Tibial nerve (tissue), 4 donors: ENCODE measurements at places on chromosomes 3 and 15.

- DNase-seq, result no peak
Observed at GRCh38 chr3:47984075-47984728, 32.0 kb downstream of the MAP4 start.

- no peak for DNase-seq
Observed at GRCh38 chr15:65212097-65212496, 824 bp upstream of the CILP start.

DNA sequence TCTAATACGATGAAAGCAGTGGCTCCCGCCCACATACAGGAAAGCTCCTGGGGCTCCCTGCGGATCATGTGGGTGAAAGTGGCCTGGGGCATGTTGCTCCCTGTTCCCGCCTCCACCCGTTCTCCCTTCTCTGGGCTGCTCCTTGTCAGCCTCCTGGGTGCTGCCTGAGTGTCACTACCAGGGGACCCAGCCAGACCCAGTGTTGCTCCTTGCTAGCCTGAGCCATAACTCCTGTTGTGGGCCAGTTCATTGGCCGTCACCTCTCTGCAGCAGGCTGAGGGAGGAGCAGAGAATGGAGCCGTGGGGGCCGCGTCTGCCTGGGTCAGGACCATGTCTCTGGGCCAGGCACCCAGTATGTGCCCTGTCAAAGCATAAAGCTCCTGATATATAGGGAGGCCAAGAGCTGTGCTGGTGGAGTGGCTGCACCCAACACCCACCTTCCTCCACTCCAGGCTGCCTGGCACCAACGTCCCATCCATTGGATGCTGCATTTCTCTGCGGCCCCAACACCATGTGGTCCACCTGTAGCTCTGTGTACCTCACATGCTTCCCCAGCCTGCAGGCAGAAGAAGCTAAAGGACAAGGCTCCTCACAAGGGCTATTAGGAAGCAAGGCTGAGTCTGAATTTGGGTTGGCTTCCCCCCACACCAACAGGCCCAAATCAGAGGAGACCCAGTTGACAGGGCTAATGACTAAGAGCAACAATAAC is 40.5 kb downstream of the KLF13 start:
- DNase-seq, result no peak

- DNase-seq, result no peak
Observed at GRCh38 chr3:126474498-126475412, 936 bp downstream of the ZXDC start.

- no peak for DNase-seq
Observed at GRCh38 chr3:11238060-11238459, 34.1 kb upstream of the ATG7 start.

- DNase-seq, result no peak
Observed at GRCh38 chr15:87347806-87348515, 908.6 kb downstream of the NTRK3 start.

DNA sequence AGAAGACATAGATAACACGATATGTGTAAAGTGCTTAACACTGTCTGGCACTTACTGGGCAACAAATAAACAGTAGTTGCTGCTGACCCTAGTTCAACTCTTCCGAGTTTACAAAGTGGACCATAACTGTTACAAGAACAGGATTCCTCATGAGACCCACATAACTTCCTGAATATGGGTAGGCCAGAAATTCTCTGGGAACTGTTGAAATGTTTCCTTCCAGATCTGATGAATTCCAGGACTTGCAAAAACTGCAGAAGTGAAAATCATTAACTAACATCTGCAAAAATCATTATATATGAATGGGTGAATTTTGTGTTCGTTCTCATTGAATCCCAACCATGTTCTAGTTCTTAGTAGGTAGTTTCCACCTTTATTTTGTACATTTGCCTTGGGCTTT is 181.7 kb upstream of the MME start:
- DNase-seq, result no peak

- no peak for DNase-seq
Observed at GRCh38 chr15:94366781-94367180, 135.4 kb downstream of the MCTP2 start.

DNA sequence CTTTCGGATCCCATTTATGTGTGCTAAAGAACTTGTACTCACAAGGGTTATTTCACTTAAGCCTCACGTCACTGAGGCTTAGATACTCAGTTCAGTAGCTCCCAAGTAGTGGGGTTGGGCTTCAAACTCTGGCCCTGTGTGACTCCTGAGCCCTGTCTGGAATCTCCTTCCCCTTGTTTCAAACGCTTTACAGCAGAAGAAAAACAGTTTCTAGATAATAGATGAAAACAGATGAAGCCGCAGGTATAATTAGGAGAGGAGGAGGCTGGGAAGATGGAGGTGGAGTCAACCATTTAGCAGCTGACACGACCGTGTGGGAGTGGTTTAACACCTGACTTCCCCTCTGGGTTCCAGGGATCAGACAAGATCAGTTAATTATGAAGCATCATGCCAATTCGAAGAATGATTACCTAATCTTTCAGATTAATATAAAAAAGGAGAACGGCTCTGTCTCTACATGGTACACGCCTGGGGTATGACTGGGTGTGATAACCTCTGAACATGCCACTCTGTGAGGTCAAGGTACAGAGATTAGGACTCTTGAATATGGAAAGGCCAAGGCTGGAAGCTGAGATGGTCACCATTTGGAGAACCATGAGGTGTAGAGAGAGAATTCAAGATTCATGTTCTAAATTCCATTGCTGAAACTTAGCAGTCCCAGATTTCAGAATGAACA is 31.1 kb downstream of the TPM1 start:
- DNase-seq, result no peak

- peak; percentile 34 for DNase-seq
Observed at GRCh38 chr3:36944012-36944640, 728 bp downstream of the TRANK1 start.

- no peak for DNase-seq
Observed at GRCh38 chr3:59237121-59237520, 187.3 kb upstream of the CFAP20DC start.

GRCh38 chr3:169264711-169265110 is 398.8 kb downstream of the MECOM start:
- no peak for DNase-seq

- DNase-seq, result no peak
Observed at GRCh38 chr3:10546181-10546624, 40.8 kb upstream of the ATP2B2 start.
